ENCODE measurements at places on chromosomes 12 and 14. TPM values are rescaled to one million over a fixed set of nuclear protein-coding genes. Genes with fewer than 3 reads are reported as not detected.

GRCh38 chr14:37678916-37679315 lies 83.5 kb downstream of the TTC6 start:
- no peak for DNase-seq

The RHEBL1 gene
- 0.48 TPM for total RNA-seq

The ARF3 gene
- total RNA-seq: 43.7 TPM

GRCh38 chr12:132190012-132190755 lies 45.9 kb downstream of the NOC4L start:
- peak; percentile 53 for DNase-seq

GRCh38 chr14:52080808-52081755 lies 12.2 kb upstream of the NID2 start:
- no peak for DNase-seq

DNA sequence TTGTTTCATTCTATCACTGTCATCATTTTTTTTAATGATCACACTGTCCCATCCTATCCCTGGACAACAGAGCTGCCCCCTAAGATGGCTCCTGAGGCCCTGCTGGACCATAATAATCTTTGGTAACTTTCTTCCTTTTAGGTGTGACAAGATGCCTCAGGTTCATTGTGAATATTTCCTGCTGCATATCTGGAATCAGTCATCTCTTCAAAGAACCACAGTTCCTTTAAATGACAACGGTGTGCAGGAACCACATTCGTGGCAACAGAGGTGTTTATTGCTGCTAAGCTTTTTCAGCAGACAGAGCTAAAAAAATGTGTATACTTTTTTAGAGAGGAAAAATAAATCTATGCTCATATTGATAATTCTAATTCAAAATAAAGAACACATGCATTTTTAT lies 312.9 kb downstream of the MED13L start:
- no peak for DNase-seq

DNA sequence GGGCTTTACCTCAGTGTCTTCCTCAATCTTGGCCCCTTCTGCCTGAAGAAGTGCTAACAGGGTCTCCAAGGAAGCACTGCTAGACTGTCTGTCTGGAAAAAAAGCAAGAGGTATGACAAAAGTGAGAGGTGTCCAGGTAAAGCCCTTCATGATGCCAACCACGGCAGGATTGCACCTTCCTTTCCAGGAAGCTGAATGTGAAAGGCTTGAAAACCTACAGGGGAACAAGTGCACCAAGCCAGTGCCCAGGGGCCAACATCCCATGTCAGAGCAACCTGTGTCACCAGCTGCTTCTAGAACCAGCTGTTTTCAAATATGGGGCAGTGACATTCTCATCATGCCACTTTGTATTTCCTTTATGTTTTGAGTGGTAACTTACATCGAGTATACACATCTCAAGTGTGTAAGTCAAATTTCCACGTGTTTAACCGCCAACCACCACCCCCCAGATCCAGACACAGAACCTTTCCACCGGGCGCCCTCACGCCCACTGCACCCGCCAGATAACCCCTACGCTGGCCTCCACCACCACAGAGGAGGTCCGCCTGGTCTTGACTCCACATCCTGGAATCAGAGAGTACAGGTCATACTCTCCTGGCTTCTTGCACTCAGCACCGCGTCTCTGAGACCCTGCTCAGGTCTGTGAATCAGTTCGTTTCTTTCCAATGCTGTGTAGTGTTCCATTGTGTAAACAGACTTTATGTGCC lies 27.3 kb downstream of the VPS37B start:
- DNase-seq: peak; percentile 30

The KRT3 gene
- not detected for total RNA-seq

- DNase-seq: no peak
Observed at GRCh38 chr14:85532374-85533022, 2.6 kb downstream of the FLRT2 start.

Data from Right ventricle myocardium superior (tissue), 1 donor.